ENCODE measurements at places on chromosomes 12 and 14. TPM values are rescaled to one million over a fixed set of nuclear protein-coding genes. Genes with fewer than 3 reads are reported as not detected.

KRT6B gene
- 0.05 TPM for total RNA-seq

SBNO1 gene
- total RNA-seq, result 41.2 TPM

PELI2 gene
- 12.4 TPM for total RNA-seq

KIF21A gene
- total RNA-seq, result 13.6 TPM

HNF1A gene
- total RNA-seq, result not detected

AMIGO2 gene
- total RNA-seq, result 4.2 TPM

TC2N gene
- 16.8 TPM for total RNA-seq

SMCO2 gene
- 0.23 TPM for total RNA-seq

HHIPL1 gene
- total RNA-seq, result 1.7 TPM

CPNE6 gene
- not detected for total RNA-seq

ARHGAP5 gene
- 92.9 TPM for total RNA-seq

PMCH gene
- not detected for total RNA-seq

CIROP gene
- not detected for total RNA-seq

LMO3 gene
- total RNA-seq, result not detected

FAM186B gene
- 0.34 TPM for total RNA-seq

INHBE gene
- not detected for total RNA-seq

LMNTD1 gene
- total RNA-seq, result 0.19 TPM

CCDC198 gene
- 0.51 TPM for total RNA-seq

KRT75 gene
- total RNA-seq, result not detected

TSPAN8 gene
- total RNA-seq, result not detected

RD3L gene
- total RNA-seq, result not detected

SCNN1A gene
- 7.1 TPM for total RNA-seq

PTHLH gene
- not detected for total RNA-seq

WNT1 gene
- not detected for total RNA-seq

WSCD2 gene
- total RNA-seq, result not detected

CDCA3 gene
- 24.0 TPM for total RNA-seq

TGFB3 gene
- total RNA-seq, result 4.1 TPM

PNP gene
- 230 TPM for total RNA-seq

CDKN3 gene
- 34.4 TPM for total RNA-seq

MIPOL1 gene
- 13.0 TPM for total RNA-seq

ACACB gene
- 6.0 TPM for total RNA-seq

OTOGL gene
- total RNA-seq, result 1.2 TPM

KRT80 gene
- 1.2 TPM for total RNA-seq

SUDS3 gene
- 33.0 TPM for total RNA-seq

BCAT1 gene
- total RNA-seq, result 103 TPM

MAP1LC3B2 gene
- total RNA-seq, result 0.19 TPM

ACSM4 gene
- total RNA-seq, result not detected

PPM1H gene
- 2.3 TPM for total RNA-seq

FAIM2 gene
- not detected for total RNA-seq

ZDHHC22 gene
- not detected for total RNA-seq

B3GNT4 gene
- 0.17 TPM for total RNA-seq

C14orf132 gene
- 2.8 TPM for total RNA-seq

PRKAB1 gene
- total RNA-seq, result 23.0 TPM

RNASE1 gene
- 64.0 TPM for total RNA-seq

CLEC2A gene
- total RNA-seq, result not detected

SOAT2 gene
- not detected for total RNA-seq

NXPH4 gene
- total RNA-seq, result 0.51 TPM

COL2A1 gene
- not detected for total RNA-seq

POTEG gene
- total RNA-seq, result not detected

MYF6 gene
- total RNA-seq, result not detected

HOXC9 gene
- 0.68 TPM for total RNA-seq

VEZT gene
- total RNA-seq, result 96.7 TPM

SLC17A8 gene
- total RNA-seq, result not detected

IL31 gene
- total RNA-seq, result not detected

SMOC1 gene
- total RNA-seq, result 3.1 TPM

SPX gene
- 0.05 TPM for total RNA-seq

FAM177A1 gene
- 43.1 TPM for total RNA-seq
